H4 (cell line): ENCODE measurements at places on chromosomes 3 and 15. TPM values are rescaled to one million over a fixed set of nuclear protein-coding genes. Genes with fewer than 3 reads are reported as not detected.

DNA sequence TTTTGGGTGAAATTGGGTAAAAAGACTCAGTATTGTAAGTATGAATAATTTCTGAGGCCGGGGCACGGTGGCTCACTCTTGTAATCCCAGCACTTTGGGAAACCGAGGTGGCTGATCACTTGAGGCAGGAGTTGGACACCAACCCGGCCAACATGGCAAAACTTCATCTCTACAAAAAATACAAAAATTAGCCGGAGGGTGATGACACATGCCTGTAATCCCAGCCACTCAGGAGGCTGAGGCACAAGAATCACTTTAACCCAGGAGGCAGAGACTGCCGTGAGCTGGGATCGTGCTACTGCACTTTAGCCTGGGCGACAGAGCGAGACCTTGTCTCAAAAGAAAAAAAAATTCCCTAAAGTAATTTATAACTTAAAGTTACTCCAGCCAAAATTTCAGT lies 162.2 kb downstream of the APBA2 start:
- DNase-seq = no peak

DNA sequence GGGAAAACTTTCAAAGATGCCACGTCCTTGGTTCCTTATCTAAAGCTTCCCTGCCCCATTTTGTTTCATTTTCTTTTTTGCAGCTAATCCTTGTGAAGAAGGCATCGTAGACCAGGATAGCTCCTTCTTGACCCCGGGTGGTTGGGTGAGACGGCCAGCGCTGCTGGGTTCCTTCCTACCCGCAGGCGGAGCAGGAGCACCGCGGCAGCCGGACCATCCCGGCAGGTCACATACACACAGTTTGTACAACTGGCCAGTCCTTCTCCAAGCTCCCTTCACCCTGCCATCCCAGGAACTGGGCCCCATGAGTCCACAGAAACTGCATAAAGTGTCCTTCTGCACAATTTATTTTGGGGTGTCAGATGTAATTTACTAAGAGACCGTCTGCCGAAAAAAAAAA lies 83.9 kb downstream of the MEGF11 start:
- no peak for DNase-seq

DNA sequence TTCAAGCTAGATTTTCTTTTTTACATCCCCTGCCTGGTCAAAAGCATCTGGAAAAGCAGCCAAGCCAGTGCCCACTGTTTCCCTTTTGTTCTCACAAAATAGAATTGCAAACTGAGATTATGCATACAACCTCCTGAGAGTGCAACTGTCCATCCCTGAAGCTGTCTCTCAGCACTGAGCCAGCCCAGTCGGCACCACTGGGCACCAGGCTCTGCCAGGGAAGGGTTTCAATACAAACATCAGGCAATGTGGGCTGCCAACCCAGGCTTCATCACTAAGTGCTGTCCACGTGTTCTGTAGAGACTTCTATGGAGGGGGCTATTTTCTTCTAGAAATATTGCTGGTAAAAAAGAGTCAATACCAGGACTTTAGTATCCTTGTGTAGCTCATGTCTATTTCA lies 356.3 kb upstream of the TBL1XR1 start:
- DNase-seq = no peak

DNA sequence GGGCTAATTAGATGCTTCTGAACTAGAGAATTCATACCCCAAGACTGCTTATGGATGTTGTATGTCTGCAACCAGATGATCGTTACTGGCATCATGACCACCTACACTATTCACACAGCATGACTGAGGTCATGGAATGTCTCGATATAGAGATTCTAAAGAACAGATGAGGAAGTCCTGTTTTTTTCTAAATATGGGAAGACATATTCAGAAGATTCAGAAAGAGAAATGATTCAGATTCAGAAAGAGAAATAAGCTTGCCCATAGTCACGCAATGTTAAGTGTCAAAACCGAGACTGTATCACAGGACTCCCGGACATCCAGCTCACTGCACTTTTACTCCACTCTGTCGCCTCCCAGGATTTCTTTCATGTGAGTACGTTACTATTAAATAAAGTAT lies 136.2 kb downstream of the TPRG1 start:
- DNase-seq = no peak

GRCh38 chr15:59642351-59642750 lies 15.0 kb downstream of the GTF2A2 start:
- DNase-seq = no peak

DNA sequence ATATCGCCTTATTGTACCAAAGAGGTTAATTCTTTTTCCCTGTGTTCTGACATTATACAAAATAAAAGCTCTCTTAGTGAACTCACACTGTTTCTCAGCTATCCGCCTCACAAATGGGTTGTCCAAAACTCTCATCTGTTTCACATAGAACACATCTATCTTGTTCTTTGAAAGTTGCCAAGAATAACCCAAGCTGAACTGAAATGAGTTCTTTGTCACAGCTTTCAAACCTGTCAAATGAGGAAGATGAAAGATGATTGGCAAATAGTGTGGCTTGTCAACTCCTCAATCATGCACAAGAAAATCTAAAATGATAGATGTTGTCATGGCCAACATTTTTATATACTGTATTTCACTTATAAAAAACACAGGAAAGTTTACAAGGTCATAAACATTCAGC lies 168.1 kb upstream of the OSTN start:
- DNase-seq = no peak

DNA sequence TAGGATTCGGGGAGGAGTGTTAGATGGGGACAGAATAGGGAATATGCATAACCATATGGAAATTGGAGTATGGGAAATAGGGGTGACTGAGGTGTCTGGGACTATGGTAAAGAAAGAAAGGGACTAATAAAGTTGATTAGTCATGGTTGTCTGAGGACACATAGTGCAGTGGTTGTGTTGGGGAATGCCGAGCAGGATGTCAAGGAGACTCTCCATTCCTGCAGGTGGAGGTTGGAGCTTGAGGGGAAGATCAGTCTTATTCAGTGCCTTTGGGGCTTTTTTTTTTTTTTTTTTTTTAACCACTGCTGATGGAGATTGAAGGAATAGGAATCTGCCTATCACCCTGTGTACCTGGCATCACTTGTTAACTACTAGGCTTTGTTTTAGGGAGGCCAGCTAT lies 10.8 kb downstream of the NMD3 start:
- no peak for DNase-seq

- DNase-seq = no peak
Measured at GRCh38 chr3:12695112-12695511, 31.2 kb upstream of the RAF1 start.

- DNase-seq = no peak
Measured at GRCh38 chr3:184378651-184379357, 797 bp upstream of the THPO start.

- DNase-seq = no peak
Measured at GRCh38 chr15:25368850-25369249, 70.0 kb downstream of the UBE3A start.

DNA sequence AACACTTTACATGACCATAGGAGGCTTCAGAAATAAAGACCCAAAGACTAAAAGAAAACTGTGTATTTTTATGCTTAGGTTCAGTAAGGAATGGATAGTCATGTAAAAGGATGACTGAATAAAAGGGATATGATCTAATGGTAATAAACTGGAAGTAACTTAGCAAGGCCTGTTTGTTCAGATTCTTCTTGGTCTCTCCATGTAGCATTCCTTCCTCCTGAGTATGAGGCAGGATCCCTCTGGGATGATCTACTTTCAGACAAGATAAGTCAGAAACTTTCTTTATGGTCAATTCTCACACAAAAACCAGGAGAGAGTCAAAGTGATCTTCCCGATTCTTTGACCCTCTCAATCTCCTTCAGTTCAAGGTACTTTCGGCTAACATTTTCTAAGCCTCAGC lies 340.8 kb upstream of the DCBLD2 start:
- DNase-seq = no peak

DNA sequence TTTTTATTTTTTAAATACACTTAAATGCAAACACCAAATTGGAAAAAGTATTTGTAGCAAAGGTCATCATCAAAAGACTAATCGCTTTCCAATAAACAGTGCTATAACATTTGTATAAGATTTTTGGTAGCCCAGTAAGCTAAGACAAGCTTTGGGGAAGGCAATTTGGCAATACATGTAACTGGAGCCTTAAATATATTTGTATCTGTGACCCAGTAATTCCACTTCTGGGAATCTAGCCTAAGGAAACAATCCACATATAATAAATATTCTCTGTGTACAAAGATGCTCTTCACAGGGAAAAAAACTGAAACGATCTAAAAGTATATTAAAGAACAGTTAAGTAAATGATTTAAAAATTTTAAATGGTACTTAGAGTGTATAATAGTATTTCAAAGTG lies 65.5 kb upstream of the TJP1 start:
- DNase-seq = no peak

GRCh38 chr3:101518421-101518871 lies 5.4 kb upstream of the SENP7 start:
- peak; percentile 21 for DNase-seq

GRCh38 chr3:32443478-32443877 lies 51.8 kb downstream of the CMTM7 start:
- DNase-seq = peak; percentile 11

GRCh38 chr15:90863987-90864386 lies 4.4 kb upstream of the FURIN start:
- no peak for DNase-seq

DNA sequence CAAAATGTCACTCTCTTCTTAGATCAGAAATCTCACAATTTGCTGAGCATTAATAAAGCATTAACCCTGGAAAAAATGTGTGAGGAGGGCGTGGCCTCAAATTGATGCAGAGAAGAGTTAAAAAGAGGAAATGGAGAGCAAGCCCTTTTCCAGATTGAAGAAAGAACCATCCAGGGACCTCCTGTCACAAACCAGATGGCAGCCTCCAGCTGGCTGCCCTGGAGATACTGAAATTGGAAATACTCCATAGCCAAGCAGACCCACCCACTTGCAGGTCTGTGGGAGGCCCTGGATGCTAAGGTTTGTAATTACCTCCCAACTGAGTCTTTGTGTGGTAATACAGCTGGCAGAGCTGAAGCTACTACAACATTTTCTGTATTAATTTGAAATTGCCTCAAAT lies 214.9 kb downstream of the IL20RB start:
- no peak for DNase-seq

GRCh38 chr3:129592381-129593131 lies 13.9 kb downstream of the PLXND1 start:
- DNase-seq = no peak

- DNase-seq = no peak
Measured at GRCh38 chr3:174083706-174084105, 686.2 kb downstream of the NLGN1 start.

DNA sequence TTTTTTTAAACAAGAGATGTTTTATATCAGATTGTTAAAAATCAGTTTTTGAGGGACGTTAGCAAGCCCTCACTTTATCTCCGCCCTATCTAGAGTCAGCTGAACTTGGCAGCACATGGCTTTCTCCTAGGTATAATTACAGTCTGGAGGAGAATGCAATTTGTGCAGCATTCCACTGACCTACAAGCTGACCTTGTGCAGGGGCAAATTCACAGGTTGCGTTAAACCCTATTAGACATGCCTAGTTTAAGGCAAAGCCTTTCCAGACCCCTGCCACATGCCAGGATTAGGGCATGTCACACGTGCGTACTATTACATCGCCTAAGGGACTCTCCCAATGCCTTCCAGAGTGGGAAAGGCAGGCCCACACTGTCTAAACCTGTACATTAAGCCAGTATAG lies 224.0 kb downstream of the GREM1 start:
- no peak for DNase-seq

DNA sequence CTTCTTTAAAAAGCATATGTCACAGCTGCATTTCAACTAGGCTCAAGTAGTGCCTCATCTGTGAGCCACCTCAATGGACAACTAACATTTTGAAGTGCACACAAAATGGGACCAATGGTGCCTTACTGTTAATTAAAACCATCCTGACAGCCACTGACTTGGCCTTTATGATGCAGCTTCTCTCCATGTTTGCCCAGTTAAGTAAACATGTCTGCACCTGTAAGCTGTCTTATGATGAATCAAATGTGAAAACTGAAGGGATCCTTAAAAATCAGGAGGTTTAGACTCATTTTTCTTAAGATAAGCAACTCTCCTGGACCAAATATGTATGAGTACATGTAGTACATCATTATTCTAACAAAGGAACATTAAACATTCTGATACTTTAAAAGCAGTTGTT lies 861.6 kb downstream of the ROBO1 start:
- DNase-seq = no peak

GRCh38 chr3:170480111-170480510 lies 61.4 kb downstream of the CLDN11 start:
- DNase-seq = no peak

The ADCY5 gene
- 0.18 and 0.85 TPM in 2 replicates for total RNA-seq

The AHSG gene
- total RNA-seq = not detected in 2 replicates

The EXD1 gene
- total RNA-seq = 0.12 TPM in 1 of 2 replicates, not detected in the other

The MGLL gene
- total RNA-seq = 2.1 and 4.6 TPM in 2 replicates

The SPINK8 gene
- total RNA-seq = not detected in 2 replicates

The UMPS gene
- total RNA-seq = 44.7 and 51.0 TPM in 2 replicates

The DNAH12 gene
- total RNA-seq = 0.06 TPM in 1 of 2 replicates, not detected in the other

The ZCWPW2 gene
- total RNA-seq = 0.37 and 0.45 TPM in 2 replicates

The TIMP4 gene
- 0.52 and 1.1 TPM in 2 replicates for total RNA-seq
